Activated T-helper 1 cell treated with anti-CD3 and anti-CD28 coated beads, Interleukin-12 subunit alpha, Interleukin-12 subunit beta, Interleukin-2, Interleukin-4 antibody, amounts not matched to agents 30 ng/mL and 10 ng/mL and 1 ng/mL, durations not matched to agents 14 hours and 24 hours and 36 hours (primary cell): ENCODE measurements at places on chromosomes 5 and 9. TPM values are rescaled to one million over a fixed set of nuclear protein-coding genes. Genes with fewer than 3 reads are reported as not detected.

Gene PCDHB12
- not detected in 2 replicates for total RNA-seq

Gene ARL14EPL
- not detected in 2 replicates for total RNA-seq

Gene PCDHAC2
- not detected in 2 replicates for total RNA-seq

Gene CSNK1A1
- total RNA-seq = 195 and 205 TPM in 2 replicates

Gene INSYN2B
- not detected in 2 replicates for total RNA-seq

Gene MARVELD2
- 0.23 and 0.32 TPM in 2 replicates for total RNA-seq

Gene GLRA1
- total RNA-seq = not detected in 2 replicates

Gene TAF11L10
- not detected in 2 replicates for total RNA-seq

Gene SMIM27
- 8.7 and 11.0 TPM in 2 replicates for total RNA-seq

Gene OBP2B
- total RNA-seq = not detected in 2 replicates

Gene BRINP1
- total RNA-seq = not detected in 2 replicates

Gene LIX1
- total RNA-seq = not detected in 2 replicates

Gene SPRY4
- total RNA-seq = 1.7 and 2.4 TPM in 2 replicates

Gene FAM81B
- total RNA-seq = not detected in 2 replicates

Gene RGS3
- 122 and 128 TPM in 2 replicates for total RNA-seq

Gene LIFR
- 0.10 and 0.20 TPM in 2 replicates for total RNA-seq

Gene PKD2L2
- total RNA-seq = not detected in 2 replicates

Gene FOXD4L6
- total RNA-seq = 0.16 TPM in 1 of 2 replicates, not detected in the other

Gene FBP1
- 0.39 TPM in 1 of 2 replicates, not detected in the other for total RNA-seq
